ENCODE measurements at places on chromosomes 1 and 21.

- DNase-seq, result no peak
These were observed 212.4 kb downstream of the FOXD2 start for GRCh38 chr1:47650205-47650604.

DNA sequence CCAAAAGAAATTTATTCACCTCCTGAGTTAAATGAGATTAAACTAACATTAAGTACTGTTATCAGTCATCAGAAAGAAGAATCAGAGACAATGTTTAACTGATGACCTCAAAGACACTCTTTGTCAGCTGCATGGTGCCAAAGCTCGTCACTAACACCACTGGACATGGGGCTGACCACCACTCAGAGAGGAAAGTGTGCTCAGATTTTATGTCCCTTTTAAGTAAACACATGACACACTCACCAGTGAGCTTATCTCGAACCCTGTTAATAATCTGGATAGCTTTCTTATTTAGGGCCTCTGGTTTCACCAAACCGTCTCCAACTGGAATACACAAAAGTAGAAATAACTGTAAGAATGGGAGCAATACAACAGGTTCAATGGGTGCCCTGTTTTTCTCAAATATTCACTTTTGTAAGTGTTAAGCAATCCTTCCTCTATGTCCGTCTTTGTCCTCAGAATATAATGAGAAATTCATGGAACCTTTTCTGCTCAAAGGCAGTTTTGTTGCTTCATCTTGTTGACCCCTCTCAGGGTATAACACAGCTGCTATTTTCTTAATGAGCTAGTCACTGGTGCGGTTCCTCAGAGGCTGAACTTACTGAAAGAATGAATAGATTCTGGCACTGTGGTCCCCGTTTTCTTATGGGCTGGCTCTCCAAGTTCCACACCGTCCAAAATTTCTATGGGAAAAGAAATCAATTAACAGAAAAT is 9.5 kb upstream of the EXOSC10 start:
- no peak for DNase-seq

DNA sequence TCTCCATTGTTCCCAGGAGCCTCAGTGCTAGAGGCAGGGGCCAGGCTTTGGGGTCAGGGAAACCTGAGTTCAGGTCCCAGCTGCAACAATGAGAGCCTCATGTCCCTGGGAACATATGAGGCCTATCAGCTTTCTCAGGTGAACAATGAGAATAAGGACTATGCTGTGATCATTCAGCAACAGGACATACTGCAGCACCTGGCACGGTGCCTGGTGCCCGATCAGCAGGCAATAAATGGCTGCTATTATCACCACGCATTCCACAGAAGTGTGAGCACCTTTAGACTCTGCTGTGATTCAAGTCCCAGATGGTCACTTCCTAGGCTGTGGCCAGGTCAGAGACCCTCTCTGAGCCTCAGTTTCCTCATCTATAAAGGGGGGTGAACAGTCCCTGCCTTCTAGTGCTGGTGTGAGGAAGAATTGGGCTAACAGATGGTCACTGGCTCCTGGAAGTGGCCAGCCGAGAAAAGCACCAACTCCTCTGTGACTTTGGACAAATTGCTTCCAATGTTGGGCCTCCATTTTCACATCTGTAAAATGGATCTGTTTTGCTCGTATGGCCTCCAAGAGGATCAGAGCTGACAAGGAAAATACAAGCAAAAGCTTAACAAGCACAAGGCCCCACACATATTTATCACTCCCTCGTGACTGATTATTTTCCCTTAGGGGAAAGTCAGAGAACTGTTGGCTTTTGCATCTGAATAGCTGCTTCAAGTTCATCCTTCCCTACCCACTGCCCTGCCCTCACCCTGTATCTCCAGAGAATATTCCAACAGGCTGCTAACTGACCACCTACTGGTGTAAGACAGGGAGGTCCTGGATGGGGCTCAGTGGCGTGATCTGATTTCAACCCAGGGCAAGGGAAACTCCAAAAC is 1.1 kb downstream of the SLC5A9 start:
- DNase-seq, result no peak

GRCh38 chr1:236854605-236854983 is 59.5 kb downstream of the MTR start:
- no peak for DNase-seq

- DNase-seq, result no peak
These were observed 157.9 kb upstream of the NRIP1 start for GRCh38 chr21:15222707-15223106.
